ENCODE measurements at places on chromosomes 2 and 18. TPM values are rescaled to one million over a fixed set of nuclear protein-coding genes. Genes with fewer than 3 reads are reported as not detected.

DNA sequence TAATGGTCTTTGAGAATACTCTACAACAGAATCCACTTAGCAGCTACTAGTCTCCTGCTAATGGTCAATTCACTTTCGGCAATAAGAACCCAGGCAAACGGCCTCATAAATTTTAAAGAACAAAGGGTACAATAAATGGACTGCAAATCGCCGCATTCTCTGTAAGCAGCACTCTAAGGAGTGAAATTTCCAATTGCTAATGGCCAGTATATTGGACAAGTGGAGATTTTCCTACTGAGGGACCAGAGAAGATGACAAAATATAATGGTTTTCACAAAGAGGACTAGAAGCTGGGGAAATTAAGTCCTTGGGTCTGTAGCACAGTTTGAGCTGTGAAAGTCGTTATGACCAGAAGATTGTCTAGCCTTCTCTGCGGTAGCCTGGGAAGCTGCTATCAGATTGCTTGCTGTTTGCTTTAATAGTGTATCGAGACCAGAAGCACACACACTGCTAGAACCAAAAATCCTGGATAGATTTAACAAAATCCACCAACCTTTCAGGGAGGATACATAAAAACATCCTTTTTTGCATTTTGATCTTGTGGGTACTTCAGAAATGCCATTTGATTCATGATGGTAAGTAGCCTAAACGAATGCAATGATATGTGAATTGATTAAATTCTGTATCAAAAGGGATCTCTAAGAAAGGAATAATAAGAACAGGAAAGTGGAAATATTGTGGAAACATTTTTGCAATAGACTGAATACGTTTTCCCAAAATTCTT, 53.6 kb upstream of the ATP8B1 start:
- no peak for DNase-seq

GRCh38 chr2:25981596-25982272, 563 bp downstream of the KIF3C start:
- DNase-seq, result no peak

GRCh38 chr2:74489906-74490305, 7.0 kb downstream of the TTC31 start:
- no peak for DNase-seq

DNA sequence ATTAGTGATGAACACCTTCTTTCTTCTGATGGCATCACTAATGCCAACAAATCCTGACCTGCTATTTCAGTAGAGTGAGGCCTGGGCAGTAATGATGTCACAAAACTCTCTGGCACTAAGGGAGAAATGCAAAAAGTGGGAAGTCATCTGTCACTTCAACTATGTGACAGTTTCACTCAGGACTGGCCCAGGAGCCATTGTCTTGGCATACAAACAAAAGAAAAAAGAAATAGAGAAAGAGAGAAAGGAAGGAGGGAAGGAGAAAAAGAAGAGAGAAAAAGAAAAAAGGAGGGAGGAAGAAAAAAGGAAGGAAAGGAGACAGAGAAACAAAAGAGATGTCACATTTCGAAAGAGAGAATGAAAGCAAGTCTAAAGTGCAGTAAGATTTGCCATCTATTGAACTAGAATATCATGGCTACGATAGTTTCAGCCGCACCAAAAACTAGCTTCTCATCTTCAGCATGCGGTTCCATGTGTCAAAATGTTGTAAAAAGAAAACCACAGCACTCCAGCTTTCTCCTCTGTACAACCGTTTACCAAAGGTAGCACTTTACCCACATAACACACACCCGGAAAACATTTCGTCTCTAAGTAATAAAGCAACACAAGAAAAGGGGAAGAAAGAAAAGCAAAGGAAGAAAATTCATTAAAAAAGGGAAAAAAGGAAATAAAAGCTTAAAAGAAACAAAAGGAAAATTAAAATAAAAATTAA, 50.1 kb downstream of the CD226 start:
- no peak for DNase-seq

GRCh38 chr18:48575658-48576456, 37.0 kb downstream of the CTIF start:
- no peak for DNase-seq

GRCh38 chr18:37653618-37654017, 88.0 kb upstream of the CELF4 start:
- no peak for DNase-seq

Gene ANKRD29
- total RNA-seq, result 0.67 TPM

Gene LINC00305
- total RNA-seq, result not detected

Gene PRKAG3
- not detected for total RNA-seq

Gene COL3A1
- 6.9 TPM for total RNA-seq
